ENCODE measurements at places on chromosomes 3 and 15. TPM values are rescaled to one million over a fixed set of nuclear protein-coding genes. Genes with fewer than 3 reads are reported as not detected.

Gene SLCO2A1
- polyA plus RNA-seq: 3.1 TPM

Gene SERINC4
- not detected for polyA plus RNA-seq

Gene PP2D1
- not detected for polyA plus RNA-seq

Gene ZFYVE19
- 21.0 TPM for polyA plus RNA-seq

Gene SATB1
- 6.7 TPM for polyA plus RNA-seq

Gene NANOGP8
- polyA plus RNA-seq: not detected

Gene ABHD17C
- polyA plus RNA-seq: 3.0 TPM

Gene SH2D7
- polyA plus RNA-seq: not detected

Gene SPESP1
- 3.2 TPM for polyA plus RNA-seq

Gene GOLGA6L7
- not detected for polyA plus RNA-seq

Gene PARP15
- 0.28 TPM for polyA plus RNA-seq

Gene SEC11A
- polyA plus RNA-seq: 69.8 TPM

Gene CCR3
- not detected for polyA plus RNA-seq

Gene CD276
- polyA plus RNA-seq: 37.9 TPM

Gene EFHB
- polyA plus RNA-seq: 0.05 TPM

Gene GRAMD2A
- polyA plus RNA-seq: not detected

Gene ERICH6
- not detected for polyA plus RNA-seq

Gene NR1I2
- polyA plus RNA-seq: 63.5 TPM

Gene UNC13C
- polyA plus RNA-seq: not detected

Gene SAMMSON
- polyA plus RNA-seq: not detected

Gene ILDR1
- 0.07 TPM for polyA plus RNA-seq

Gene TMEM207
- polyA plus RNA-seq: not detected

Gene CADPS
- polyA plus RNA-seq: not detected

Gene COX17
- polyA plus RNA-seq: 67.3 TPM

Gene DNAJC19
- 107 TPM for polyA plus RNA-seq

Gene ITIH3
- 1,326 TPM for polyA plus RNA-seq

Gene ZWILCH
- polyA plus RNA-seq: 2.3 TPM

Gene EFCAB12
- polyA plus RNA-seq: 0.62 TPM

Gene GREM1
- polyA plus RNA-seq: 0.54 TPM

Gene GUCA1C
- not detected for polyA plus RNA-seq

Gene SGO1
- 0.69 TPM for polyA plus RNA-seq

Gene CPEB1
- polyA plus RNA-seq: not detected

Gene MORC1
- 0.13 TPM for polyA plus RNA-seq

Gene SLC24A5
- not detected for polyA plus RNA-seq

Gene DLG1
- 13.2 TPM for polyA plus RNA-seq

Gene ARPIN
- 3.2 TPM for polyA plus RNA-seq

Gene FAM43A
- 4.9 TPM for polyA plus RNA-seq

Gene CCDC9B
- polyA plus RNA-seq: 0.43 TPM

Gene ACVR2B
- polyA plus RNA-seq: 2.1 TPM

Gene SLC25A20
- polyA plus RNA-seq: 55.9 TPM
